ENCODE measurements at places on chromosomes 3 and 15. TPM values are rescaled to one million over a fixed set of nuclear protein-coding genes. Genes with fewer than 3 reads are reported as not detected.

Gene GOLGA6B
- not detected for total RNA-seq

Gene TPRG1
- 18.3 TPM for total RNA-seq

Gene DAG1
- total RNA-seq = 37.8 TPM

Gene ADCY5
- 86.8 TPM for total RNA-seq

Gene GOLGA8S
- total RNA-seq = not detected

Gene THRB
- total RNA-seq = 23.3 TPM

Gene LRRIQ4
- total RNA-seq = 0.25 TPM

Gene CAND2
- total RNA-seq = 4.4 TPM

Gene TPM1
- total RNA-seq = 236 TPM

Gene DNAJB11
- 50.1 TPM for total RNA-seq

Gene CLDN1
- total RNA-seq = 70.5 TPM

GRCh38 chr3:48830715-48831114, 17.0 kb downstream of the PRKAR2A start:
- DNase-seq = no peak

DNA sequence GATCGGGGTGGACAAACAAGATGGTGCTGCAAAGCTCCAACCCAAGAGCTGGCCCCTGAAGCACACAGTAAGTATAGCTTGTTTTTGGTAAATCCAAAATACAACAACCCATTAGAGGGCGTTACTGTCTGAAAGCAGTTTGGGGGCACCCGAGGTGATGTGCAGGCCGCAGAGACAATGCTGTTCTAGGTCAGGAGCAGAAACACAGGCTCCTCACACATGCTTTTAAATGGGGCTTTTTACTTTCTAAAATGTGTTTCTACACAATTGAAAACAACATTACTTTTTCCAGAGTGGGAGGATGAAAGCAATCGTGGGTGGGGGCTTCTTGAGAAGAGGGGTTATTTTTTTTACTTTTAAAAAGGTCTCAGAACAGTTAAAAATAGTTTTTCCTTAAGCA, 1029.3 kb upstream of the CFAP20DC start:
- no peak for DNase-seq

- DNase-seq = no peak
Measured at GRCh38 chr15:80730926-80731325, 35.8 kb downstream of the ABHD17C start.

DNA sequence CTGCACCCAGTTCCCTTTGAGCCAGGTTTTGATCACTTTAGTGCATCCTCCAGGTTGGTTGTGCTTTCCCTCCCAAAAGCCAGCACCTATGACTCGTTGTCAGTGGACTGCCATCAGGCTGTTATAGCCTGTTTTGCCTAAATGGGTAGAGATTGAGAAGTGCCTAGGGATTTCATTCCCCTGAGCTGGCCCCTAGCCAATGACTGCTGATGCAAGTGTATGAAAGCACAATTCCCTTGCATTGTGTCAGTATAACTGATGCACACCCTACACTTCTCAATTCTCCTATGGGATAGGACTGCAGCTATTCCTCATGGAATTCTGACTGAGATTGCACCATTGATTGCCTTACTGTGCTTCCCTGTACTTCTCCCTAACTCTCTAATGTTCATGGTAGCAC, 102.1 kb upstream of the ARPP21 start:
- DNase-seq = no peak

DNA sequence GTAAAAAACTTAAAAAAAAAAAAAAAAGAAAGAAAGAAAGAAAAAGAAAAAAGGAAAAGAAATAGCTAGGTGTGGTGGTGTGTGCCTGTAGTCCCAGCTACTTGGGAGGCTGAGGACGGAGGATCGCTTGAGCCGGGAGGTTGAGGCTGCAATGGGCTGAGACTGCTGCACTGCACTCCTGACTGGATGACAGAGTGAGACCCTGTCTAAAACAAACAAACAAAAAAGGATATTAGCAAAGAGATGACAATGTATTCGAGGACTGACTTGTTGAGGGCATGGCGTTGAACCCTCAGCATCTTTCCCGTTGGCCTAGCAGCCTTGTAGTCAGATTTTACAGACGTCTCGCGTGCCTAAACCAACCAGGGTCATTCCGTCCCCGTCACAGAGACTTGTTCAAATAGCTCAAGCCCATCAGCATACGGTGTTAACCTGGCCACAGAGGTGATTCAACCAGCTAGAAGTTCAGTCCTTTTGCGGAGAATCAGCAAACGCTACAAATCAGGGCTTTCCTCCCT, 528 bp upstream of the NIT2 start:
- DNase-seq = no peak

DNA sequence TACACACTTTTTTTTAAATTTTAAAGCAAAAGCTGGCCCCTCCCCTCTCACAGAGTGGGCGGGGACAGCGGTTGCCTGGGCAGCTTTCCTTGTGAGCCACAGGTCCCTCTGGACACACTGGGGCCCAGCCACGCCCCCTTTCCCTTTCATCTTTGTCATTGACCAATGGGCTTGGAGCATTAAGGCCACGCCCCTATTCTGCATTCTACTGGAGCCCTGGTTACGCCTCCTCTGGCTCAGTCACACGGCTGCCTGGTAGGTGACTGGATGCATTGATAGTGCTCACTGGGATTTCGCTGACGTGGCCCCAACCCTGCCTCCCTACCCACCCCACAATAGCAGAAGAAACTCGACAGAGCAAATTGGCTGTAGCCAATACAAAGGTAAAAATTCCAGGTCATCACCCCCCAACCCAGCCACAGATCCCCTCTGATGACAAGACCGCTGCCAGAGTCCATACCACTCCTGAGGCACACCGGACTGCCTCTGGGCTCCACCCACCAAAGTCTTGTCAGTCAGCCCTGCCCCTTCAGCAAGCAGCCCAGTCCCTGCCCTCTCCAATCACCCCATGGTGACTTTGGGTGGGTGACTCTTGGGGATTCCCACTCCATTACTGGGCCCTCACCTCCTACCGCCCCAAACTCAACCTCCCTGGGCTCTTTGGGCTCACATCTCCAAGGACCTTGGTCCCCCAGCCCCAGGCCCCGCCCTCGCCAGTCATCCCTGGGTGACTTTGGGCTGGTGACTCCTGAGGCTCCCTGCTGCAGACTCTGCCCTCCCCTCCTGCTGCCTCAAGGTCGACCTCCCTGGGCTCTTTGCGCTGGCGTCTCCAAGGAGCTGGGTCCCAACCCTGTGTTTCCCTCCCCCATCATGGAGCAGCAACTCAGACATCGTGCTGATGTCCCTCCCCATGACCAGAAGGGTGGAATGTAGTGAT, 112.2 kb upstream of the FAN1 start:
- DNase-seq = no peak

GRCh38 chr15:68149059-68149458, 56.1 kb downstream of the CALML4 start:
- no peak for DNase-seq

GRCh38 chr3:184481984-184482671, 79.5 kb upstream of the EPHB3 start:
- no peak for DNase-seq

- no peak for DNase-seq
Measured at GRCh38 chr15:96514607-96515285, 184.2 kb downstream of the NR2F2 start.

GRCh38 chr3:127773752-127774395, 48.4 kb downstream of the MGLL start:
- DNase-seq = no peak

GRCh38 chr15:29622637-29623036, 199.6 kb downstream of the TJP1 start:
- no peak for DNase-seq

DNA sequence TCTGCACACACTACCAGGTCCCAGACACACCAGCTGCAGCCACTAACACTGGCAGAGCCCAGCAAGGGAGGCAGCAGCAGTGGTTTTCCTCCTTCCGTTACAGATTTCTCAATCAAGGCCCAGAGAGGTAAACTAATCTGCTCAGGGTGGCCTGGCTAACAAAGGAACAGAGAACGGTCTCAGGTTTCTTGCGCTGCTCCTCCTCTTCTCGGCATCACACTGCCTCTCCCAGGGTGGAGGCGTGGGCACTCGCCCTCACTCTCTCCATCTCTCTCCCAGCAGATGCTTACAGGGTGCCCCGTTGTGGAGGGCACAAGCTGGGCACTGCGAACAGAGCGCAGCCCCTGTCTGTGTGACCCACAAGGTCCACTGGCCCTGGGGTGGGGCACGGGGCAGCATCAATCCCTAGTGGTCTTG, 228.7 kb downstream of the VPS13C start:
- DNase-seq = no peak

DNA sequence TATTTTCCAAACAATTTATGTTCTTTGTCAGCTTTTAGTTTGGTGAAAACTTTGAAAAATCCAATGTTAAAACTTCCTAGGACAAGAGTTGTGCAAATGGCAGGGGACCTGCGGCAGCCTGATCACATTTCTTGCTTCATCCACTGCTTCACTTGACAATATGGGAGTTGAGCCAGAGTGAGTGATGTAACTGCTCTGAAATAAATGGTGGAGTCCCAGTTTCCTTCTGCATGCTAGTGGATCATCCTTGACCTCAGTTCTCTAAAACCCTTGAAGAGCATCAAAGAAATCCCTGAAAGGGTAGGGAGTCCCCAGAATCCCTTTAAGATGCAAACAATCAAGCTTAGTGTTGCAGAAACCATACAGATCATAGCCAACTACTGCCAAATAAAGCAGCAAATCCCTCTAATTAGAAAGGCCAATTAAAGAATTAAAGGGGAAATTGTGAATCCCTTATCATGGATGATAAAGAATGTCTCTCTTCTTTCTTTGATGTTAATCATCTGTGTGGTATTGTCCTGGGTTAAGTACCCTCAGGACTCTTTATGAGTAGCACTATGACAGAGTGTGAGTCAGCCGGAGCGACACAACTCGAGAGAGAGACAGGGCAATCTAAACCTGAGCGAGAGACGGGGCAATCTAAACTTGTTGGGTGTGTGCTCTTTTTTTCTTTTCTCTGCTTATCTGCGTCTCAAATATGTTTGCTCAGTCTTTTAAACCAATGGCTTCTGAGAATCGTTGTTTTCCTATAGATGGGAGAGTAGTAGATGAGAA, 41.8 kb upstream of the GAP43 start:
- no peak for DNase-seq

- DNase-seq = no peak
Measured at GRCh38 chr3:4823986-4824925, 155.0 kb upstream of the BHLHE40 start.

GRCh38 chr3:164174059-164174458, 904.2 kb downstream of the SI start:
- no peak for DNase-seq

- DNase-seq = no peak
Measured at GRCh38 chr3:52834871-52835501, at the start of gene MUSTN1. Gene MUSTN1, minus strand, starts transcription at chr3:52835019. Its CDS starts 71 bp downstream, at chr3:52834948.

DNA sequence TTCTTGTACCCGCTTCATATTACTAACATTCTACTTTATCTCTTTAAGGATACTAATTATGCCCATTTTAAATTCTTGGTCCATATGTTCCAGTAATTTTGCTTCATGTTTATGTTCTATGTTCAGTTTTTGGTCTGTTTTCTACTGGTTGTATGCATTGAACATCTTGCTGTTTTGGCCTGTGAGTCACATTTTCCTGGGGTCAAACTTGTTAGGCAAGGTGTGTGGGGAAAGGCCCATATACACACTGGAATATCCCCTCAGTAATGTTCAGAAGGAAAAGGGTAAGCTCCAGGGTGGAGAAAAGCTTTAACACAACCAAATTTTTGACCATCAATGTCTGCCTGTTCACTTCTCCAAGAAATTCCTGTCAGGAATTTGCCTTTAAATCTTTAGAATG, 337.7 kb downstream of the SLC9A9 start:
- no peak for DNase-seq

GRCh38 chr3:141915766-141916165, 39.3 kb downstream of the ATP1B3 start:
- DNase-seq = no peak

- no peak for DNase-seq
Measured at GRCh38 chr3:133803469-133803868, 2.1 kb upstream of the SRPRB start.

GRCh38 chr3:66411961-66412887, 88.6 kb downstream of the LRIG1 start:
- DNase-seq = no peak

DNA sequence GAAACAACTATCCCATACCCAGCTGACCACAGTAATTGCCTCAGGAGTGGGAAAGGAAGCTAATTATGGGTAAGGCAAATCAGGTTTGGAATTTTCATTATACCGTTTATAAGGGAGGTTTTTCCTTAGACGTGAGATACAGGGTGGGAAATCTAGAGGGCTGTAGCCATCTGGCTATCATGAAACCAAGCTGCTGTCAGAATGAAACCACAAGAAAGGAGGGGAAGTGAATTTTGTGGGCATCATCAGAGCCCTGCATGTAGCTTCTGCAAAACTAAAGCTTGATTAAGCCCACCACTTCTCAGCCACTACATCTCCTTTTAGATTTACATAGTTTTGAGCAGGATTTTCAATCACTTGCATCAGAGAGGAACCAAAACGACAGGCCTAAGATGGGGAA, 893.5 kb downstream of the TUSC7 start:
- DNase-seq = no peak

GRCh38 chr15:77564938-77565337, 67.8 kb downstream of the LINGO1 start:
- DNase-seq = no peak

GRCh38 chr3:128168836-128169235, 15.6 kb downstream of the EEFSEC start:
- no peak for DNase-seq

GRCh38 chr3:52090933-52091468, 34.6 kb upstream of the DUSP7 start:
- no peak for DNase-seq

DNA sequence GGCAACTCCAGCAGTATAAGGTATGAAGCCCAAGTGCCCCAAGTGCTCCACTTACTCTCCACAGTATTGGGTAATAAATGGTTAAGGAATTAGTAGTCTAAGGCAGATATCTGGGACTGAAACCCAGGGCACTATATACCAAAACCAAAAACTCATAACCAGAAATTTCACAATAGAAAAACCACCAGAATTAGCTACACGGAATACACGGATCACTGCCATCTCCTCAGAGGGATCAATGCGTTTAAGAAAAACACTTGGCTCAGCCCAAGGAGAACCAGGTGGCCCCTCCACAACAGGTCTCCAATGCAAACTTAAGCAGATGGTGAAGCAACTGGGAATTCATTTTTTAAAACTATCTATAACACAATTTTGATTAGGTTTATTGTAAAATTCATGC, 83.6 kb downstream of the FAIM start:
- no peak for DNase-seq

- DNase-seq = no peak
Measured at GRCh38 chr3:192303235-192303634, 424.1 kb downstream of the FGF12 start.

- DNase-seq = no peak
Measured at GRCh38 chr15:68794863-68795262, 25.8 kb downstream of the ANP32A start.

Data from omental fat pad (tissue), 4 donors.